ENCODE measurements at places on chromosomes 6 and 20. TPM values are rescaled to one million over a fixed set of nuclear protein-coding genes. Genes with fewer than 3 reads are reported as not detected.

Gene HTR1E
- not detected for total RNA-seq

Gene HLA-C
- 398 TPM for total RNA-seq

Gene GFRA4
- not detected for total RNA-seq

Gene WFDC12
- not detected for total RNA-seq

Gene KCNB1
- total RNA-seq: not detected

Gene BPIFA1
- total RNA-seq: not detected

Gene TMEM151B
- under 0.01 TPM for total RNA-seq

Gene VSTM2L
- 5.3 TPM for total RNA-seq

Gene SMPD2
- 8.7 TPM for total RNA-seq

Gene SAMD5
- 2.6 TPM for total RNA-seq

Gene BTNL2
- not detected for total RNA-seq

Gene PGC
- total RNA-seq: not detected

Gene CCN2
- total RNA-seq: 39.7 TPM

Gene GRM1
- total RNA-seq: under 0.01 TPM

Gene HIVEP1
- 8.3 TPM for total RNA-seq

Gene CCN5
- 25.3 TPM for total RNA-seq

Gene ZSCAN23
- 11.1 TPM for total RNA-seq

Gene ASXL1
- 51.8 TPM for total RNA-seq

Gene MOXD1
- total RNA-seq: 118 TPM

Gene MICB
- total RNA-seq: 8.4 TPM

Gene FLRT3
- total RNA-seq: 5.0 TPM

Gene ANKRD66
- total RNA-seq: not detected

Gene OR12D3
- total RNA-seq: not detected

Gene DUSP15
- total RNA-seq: not detected

Gene OLIG3
- total RNA-seq: not detected

Gene LRFN2
- not detected for total RNA-seq

Gene GSTA2
- not detected for total RNA-seq

Gene TCP11
- 0.15 TPM for total RNA-seq

Gene NHLRC1
- 5.6 TPM for total RNA-seq

Gene ARFGAP1
- 103 TPM for total RNA-seq

Gene HSPA1B
- 140 TPM for total RNA-seq

Gene POM121L2
- total RNA-seq: not detected

Gene TGM3
- total RNA-seq: under 0.01 TPM

Gene OPN5
- total RNA-seq: not detected

Gene MMP24
- total RNA-seq: 0.29 TPM

Gene TENT5A
- 27.2 TPM for total RNA-seq

Gene VEGFA
- 183 TPM for total RNA-seq

Gene MYCT1
- 0.44 TPM for total RNA-seq

Gene ARHGAP18
- total RNA-seq: 18.2 TPM

Gene NKX2-2
- total RNA-seq: not detected

Gene SUMO4
- total RNA-seq: 1.7 TPM

Gene TFAP2C
- not detected for total RNA-seq

Gene CST7
- not detected for total RNA-seq

Data from smooth muscle cell of trachea (primary cell).